Dermis microvascular lymphatic vessel endothelial cell (primary cell): ENCODE measurements at places on chromosomes 2 and 18. TPM values are rescaled to one million over a fixed set of nuclear protein-coding genes. Genes with fewer than 3 reads are reported as not detected.

Gene CCDC74A
- total RNA-seq: 2.2 and 2.5 TPM in 2 replicates

Gene LRP2
- total RNA-seq: under 0.01 TPM in 1 of 2 replicates, not detected in the other

Gene ABCG8
- not detected in 2 replicates for total RNA-seq

Gene COL4A3
- not detected in 2 replicates for total RNA-seq

Gene C1GALT1C1L
- 0.13 TPM in 1 of 2 replicates, not detected in the other for total RNA-seq

Gene RUFY4
- total RNA-seq: not detected in 2 replicates

Gene SLC38A11
- total RNA-seq: not detected in 2 replicates

Gene IL1A
- not detected in 2 replicates for total RNA-seq

Gene LRP1B
- total RNA-seq: under 0.01 and 0.13 TPM in 2 replicates

Gene LTBP1
- 22.1 and 82.4 TPM in 2 replicates for total RNA-seq

Gene M1AP
- not detected in 2 replicates for total RNA-seq

Gene DSG4
- not detected in 2 replicates for total RNA-seq

Gene CD207
- total RNA-seq: under 0.01 TPM in 2 replicates

Gene OXER1
- total RNA-seq: not detected in 2 replicates

Gene DPP10
- total RNA-seq: not detected in 2 replicates

Gene ANO7
- 1.0 and 2.7 TPM in 2 replicates for total RNA-seq

Gene XIRP2
- total RNA-seq: not detected in 2 replicates

Gene HMSD
- total RNA-seq: not detected in 2 replicates

Gene ACVR1C
- under 0.01 TPM in 2 replicates for total RNA-seq

Gene SATB2
- total RNA-seq: 0.26 and 0.76 TPM in 2 replicates
